ENCODE measurements at places on chromosomes 1 and 21.

DNA sequence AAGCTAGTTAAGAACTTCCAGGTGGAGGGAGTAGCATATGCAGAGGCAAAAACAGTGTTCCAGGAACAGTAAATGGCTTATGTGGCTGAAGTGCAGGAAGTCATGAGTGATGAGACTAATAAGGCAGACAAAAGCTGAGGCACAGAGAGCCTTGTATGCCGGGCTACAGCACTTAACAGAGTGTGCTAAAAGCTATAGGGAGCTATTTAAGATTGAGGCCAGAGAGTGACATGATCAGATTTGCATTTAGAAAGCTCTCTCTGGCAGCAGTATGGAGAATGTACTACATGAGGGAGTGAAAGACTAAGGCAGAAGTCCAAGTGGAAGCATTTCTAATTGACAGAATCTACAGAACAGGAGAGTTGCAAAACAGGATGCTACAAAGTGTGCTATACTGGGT, 38.6 kb downstream of the WASF2 start:
- DNase-seq, result no peak

- DNase-seq, result no peak
These were observed 350.2 kb downstream of the PLPP3 start for GRCh38 chr1:56229186-56229585.

GRCh38 chr1:169012416-169012815, 94.1 kb upstream of the ATP1B1 start:
- no peak for DNase-seq

DNA sequence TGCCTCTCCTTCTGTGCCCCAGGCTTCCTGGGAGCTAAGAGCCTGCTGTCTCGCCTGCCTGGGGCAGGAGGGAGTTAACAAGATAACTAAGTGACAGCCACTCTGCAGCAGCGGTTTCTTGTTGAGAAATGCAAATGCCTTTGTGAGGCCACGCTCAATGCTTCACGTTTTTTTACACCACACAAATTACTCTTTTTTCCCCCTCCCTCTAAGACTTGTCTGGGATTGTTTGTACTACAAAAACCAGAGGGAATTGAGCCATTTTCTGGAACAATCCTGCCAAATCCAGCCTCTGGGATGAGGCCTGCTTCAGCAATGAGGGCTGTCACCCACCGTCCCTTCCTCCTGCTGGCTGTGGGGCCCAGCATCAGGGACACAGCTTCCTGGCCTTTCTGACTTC, 119.6 kb downstream of the ACTL8 start:
- no peak for DNase-seq

DNA sequence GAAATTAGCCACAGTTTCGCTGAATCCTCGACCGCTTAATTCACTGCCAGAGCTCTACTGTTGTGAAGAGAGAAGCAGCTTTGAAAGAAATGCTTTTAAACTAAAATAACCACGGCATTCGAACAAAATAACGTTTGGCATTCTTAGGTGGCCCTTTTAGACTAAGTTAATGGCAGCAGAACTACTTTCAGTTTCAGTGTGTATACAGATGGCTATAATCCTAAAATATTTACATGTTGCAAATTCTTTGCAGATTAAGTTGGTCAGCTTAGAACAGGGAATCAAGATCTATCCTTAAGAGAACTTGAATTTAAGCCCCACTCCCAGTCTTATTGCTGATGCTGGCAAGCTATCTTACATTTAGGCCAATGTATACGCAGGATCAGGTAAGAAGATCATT, 62.7 kb downstream of the ADSS2 start:
- DNase-seq, result no peak

DNA sequence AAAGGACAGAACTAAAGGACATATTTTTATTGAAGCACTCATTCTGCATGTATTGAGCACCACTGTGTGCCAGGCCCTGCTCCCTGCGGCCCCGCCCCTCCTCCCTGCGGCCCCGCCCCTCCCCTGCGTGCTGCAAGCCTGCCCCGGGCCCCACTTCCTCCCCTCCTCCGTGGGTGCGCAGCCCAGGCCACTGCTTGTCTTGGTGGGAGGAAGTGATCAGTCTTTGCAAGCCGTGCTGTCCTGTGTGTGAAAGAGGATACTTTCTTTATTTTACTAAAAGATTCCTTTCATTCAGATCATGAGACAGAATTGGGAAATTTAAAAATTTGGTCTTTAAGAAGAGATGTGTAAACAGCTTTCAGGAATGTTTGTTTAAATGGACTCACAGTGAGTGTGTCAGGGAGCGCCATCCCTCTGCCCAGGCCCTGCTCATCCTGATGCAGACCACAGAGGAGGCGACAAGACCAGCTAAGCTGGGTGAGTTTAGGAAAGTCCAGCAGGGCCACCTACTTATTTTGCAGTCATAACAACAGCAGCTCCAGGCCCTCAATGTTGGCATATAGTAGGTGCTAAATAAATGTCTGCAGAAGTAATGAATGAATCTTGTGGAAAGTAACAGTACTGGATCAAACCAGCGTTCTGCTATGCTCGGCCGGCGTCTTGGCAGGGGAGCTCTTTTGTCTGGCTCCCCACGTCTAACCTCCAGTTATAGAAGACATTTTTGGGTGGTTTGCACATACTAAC, 88.3 kb upstream of the SELENON start:
- no peak for DNase-seq

- DNase-seq, result no peak
These were observed 31.7 kb upstream of the GPR88 start for GRCh38 chr1:100506217-100506616.

DNA sequence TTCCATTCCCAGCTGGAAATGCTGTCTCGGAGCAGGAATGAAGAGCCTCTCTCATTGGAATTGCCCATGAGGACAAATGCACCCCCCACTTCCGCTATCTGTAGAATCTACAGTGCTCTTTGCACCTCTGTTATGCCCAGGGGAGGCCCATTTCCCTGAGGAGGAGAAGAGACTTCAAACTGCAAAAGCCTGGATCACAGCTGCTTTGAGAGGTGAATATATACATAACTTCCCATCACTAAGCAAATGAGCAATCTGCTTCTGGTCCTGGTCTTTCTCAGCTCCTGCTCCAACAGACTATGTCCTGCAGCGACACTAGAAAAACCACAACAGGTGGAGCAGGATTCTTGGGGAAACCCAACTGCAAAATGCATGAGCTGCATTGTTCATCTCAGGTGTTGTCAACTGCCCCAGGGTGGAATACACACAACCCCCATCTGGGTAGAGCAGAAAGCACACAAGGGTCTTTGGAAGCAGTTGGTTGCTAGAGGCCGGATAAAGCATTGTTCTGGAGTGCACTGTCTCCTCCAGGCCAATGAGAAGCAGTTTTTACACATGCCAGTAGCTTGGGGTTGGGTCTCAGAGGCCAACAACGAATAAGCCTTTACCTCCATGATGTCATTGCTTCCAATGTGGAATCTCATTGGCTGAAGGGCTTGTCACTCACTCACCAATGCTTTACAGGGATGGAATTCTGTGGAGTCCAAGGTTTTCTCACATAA, 67.7 kb upstream of the RAB4A start:
- peak; percentile 54 for DNase-seq

DNA sequence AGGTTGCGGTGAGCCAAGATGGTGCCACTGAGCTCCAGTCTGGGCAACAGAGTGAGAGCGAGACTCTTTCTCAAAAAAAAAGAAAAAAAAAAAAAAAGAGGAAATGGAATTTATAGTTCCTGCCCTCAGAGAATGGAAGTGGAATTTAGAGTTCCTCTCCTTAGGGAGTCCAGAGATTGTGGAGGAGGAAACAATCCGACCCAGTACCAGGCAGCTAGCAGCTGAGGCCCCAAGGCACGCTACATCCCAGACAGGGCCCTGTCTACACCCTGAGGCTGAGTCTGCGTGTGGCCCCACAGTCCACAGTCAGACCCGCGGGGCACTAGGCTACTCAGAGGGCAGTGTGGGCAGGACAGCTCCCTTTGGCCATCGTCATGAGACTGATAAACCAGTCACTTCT, 1.9 kb upstream of the MFN2 start:
- DNase-seq, result no peak

DNA sequence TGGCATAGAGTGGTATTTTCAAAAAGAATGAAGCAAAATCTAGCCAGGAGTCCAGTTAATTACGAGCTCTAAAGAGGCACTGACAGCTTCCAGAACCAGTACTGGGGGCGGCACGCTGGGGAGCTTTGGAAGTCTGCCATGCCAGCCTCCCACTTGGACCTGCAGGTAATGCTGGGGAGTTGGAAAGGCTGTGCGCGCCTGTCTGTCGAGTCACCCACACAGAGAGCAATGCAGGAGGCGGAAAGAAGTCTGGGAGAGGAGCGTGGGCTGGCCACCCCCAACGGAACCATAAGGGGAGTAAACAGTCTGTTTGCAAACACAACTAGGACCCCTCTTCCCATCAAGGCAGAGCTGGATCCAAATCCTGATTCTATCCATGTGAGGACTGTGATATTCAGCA, 84.5 kb downstream of the BEND5 start:
- no peak for DNase-seq

DNA sequence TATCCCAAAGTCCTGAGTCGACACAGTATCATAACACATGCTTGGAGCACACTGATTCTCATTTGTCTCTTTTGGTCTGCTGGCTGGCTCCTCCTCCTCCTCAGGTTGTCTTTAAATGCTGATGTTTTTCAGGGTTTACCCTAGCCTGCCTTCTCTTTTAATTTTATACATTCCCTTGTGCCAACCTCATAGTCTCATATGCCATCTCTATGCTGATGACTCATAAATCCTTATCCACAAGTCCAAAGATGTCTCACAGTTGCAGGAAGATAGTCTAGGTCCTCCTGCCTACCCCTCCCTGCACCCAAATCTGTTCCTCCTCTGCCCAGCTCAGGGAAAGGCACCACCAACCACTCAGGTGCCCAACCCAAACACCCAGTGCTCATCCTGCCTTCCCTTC, 108.3 kb downstream of the SIPA1L2 start:
- DNase-seq, result no peak

DNA sequence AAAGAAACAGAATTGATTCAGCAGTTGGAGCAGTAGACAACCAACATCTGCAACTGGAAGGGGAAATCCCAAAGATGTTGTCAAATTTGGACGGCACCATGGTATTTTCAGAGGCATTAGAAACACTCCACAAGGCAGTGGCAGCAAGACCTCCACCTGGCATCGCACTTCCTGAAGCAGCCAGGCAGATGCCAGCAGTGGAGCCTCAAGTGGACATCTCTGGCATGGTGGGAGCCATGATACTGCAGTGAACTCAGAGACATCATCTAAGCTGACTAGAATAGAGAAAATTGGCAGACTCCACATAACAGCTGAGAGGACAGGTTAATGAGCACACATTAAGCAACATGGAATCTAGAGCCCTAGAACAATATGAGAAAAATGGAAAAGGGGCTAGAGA, 33.9 kb upstream of the RGS8 start:
- DNase-seq, result no peak

DNA sequence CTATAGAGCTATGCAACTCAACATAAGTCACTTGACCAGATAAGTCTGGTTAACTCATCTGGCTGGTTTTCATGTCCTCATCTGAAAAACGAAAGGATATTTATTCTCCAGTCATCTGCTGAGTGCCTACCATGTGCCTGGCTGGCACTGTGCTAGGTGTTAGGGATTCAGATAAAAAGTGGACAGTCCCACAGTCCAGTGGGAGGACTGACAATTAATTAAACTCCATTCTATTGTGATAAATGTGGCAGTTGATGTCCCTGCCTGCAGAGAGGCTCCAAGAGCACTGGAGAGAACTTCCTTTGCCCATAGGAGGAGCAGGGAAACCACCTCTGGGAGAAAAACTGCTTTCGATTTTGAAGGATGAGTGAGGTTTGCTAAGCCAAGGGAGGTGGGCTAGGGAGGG, 5.4 kb downstream of the NUAK2 start:
- DNase-seq, result no peak

DNA sequence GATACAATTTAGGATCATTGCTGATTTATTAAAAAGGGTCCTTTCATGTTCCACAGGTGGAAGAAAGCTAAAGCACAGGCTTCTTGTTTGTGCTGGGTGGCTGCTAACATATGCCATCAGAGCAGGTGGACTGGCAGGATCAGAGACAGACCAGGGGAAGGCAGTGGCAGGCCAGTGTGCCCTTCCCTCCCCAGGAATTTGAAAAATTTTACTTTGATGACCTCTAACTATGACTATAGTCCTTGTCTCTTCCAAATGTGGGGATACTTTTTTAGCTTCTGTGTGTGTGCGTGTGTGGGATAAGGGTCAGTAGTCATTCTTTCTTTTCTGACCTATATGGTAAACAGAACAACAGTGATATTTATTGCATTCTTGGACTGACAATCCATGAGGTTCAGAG, 49.9 kb downstream of the LHX9 start:
- peak; percentile 58 for DNase-seq

DNA sequence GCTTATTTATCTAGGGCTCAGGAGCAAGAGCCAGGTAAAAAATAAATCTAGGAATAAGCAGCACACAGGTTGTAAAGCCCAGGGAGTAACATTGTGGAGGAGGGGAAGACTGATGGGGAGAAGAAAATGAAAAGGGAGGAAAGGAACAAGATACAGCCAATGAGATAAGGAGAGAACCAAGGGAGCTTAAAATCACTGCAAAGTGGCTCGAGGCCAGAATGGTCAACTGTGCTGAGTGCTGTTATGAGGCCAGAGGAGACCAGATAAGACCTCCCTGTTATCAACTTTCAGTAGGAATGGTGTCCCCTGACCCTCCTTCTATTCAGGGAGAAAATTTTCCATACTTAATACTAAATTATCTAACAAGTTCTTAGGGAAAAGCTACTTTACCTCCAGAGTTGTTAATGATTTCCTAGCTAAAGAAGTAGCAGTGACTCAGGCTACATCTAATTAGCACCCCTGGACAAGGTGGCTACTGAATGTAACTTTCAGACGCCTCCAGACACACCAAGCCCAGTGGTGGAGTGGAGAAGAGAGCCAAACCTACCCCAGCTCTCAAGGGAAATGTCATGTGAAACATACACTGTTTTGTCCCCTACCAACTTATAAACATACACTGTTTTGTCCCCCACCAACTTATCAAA, 25.5 kb downstream of the ENAH start:
- peak; percentile 9 for DNase-seq

DNA sequence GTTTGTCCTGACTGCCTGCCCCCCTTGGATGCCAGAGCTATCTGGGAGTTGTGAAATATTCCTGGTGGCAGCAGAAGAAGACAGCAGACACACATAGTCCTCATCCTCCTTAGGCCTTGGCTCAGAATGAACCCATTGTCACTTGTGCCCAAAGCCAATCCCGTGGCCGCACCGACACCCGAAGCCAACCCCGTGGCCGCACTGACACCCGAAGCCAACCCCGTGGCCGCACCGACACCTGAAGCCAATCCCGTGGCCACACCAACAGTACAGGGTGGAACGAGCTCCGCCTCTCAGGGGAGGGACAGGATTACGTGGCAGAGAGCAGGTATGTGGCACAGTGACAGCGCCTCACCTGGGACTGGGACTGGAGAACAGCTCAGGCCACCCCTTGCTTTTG, 186.7 kb downstream of the PRDM16 start:
- no peak for DNase-seq

Data from Calu3 (cell line).